ENCODE measurements at places on chromosomes 4 and X.

DNA sequence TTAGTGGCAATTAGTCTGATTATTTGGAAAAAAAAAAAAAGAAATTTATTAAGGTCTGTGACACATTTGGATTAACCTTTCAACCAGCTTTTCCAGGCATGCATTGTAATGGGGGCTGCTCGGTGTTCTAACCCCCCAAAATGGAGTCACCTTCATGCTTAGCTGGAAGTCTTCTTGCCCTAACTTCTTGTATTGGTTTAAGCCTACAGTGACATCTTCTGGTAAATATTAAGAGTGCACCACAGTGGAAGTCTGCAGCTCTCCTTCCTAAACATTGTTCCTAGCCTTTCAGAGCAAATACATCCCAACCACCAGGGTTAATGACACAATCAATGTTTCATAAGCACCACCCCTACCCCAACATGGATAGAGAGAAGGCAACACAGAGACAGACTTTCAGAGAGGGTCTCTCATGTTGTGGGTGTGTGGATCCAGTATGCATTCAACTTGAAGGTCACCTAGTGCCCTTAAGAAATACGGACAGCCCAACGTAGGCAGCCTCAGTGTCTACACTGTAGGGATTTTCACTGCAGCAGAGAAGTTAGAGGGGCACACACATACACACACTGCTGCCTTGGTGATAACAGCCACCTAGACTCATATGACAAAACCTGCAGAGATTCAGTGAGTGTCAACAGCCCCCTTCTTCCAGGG lies 142.9 kb upstream of the MBNL3 start:
- DNase-seq, result no peak

GRCh38 chr4:77849278-77849965 lies 13.2 kb upstream of the MRPL1 start:
- no peak for DNase-seq

DNA sequence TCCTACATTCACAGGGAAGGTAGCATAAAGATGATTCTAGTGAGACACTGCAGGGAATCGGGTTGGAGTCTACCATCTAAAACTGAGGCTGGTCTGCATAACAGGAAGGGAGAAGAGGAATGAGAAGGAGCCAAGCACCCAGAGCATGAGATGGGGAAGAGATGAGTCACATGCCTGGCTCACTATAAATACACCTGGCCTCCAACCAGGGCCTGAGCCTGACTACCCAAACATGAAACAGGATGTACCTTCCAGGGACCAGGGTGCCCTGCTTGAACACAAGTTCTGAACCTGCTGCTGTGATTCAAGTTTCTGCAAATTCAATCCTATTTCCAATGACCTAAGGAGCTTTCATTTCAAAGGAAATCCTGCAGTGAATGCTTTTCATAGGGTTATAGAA lies 24.9 kb downstream of the CD99L2 start:
- peak; percentile 27 for DNase-seq

DNA sequence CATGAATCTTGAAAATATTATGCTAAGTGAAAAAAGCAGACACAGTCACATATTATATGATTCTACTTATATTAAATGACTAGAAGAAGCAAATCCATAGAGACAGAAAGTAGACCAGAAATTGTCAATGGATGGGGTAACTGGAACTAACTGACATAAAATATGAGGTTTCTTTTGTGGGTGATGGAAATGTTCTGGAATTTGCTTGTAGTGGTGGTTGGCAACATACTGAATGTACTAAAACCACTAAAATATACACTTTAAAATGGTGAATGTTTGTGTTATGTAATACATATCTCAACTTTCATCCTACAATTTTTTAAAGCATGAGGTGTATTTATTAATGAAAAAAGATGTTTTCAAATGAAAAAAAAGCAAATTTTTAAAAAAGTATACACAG lies 14.7 kb downstream of the CNOT6L start:
- DNase-seq, result peak; percentile 42

GRCh38 chr4:141658309-141658708 lies 21.9 kb downstream of the IL15 start:
- DNase-seq, result no peak

GRCh38 chr4:87622303-87622702 lies 14.0 kb downstream of the DSPP start:
- DNase-seq, result no peak

DNA sequence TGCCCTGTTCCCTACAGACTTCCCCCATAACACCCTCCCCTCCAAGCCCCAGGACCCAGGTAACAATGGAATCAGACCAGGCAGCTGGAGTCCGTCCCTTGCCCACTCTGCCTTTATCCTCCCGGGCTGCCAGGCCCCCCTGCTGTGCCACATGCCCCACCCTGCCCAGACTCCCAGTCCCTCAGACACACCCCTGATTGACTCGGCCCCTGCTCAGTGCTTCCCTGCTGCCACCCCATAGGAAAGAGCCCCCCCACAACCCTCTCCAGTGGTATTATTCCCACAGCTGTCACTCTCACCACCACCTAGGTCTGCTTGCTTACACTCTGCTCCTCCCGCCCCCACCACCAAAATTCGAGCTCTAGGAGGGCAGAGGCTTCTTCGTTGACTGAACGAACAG lies 4.7 kb upstream of the NAA10 start:
- DNase-seq, result no peak

DNA sequence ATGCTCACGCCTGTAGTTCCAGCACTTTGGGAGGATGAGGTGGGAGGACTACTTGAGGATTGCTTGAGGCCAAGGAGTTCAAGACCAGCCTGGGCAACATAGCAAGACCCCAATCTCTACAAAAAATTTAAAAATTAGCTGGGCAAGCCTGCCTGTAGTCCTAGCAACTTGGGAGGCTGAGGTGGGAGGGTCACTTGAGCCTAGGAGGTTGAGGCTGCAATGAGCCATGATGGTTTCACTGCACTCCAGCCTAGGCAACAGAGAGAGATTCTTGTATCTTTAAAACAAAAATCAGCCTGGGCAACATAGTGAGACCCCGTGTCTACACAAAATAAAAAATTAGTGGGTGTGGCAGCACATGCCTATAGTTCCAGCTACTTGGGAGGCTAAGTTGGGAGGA lies 1.9 kb downstream of the ZNF41 start:
- no peak for DNase-seq
